ENCODE measurements at places on chromosomes 4 and X. TPM values are rescaled to one million over a fixed set of nuclear protein-coding genes. Genes with fewer than 3 reads are reported as not detected.

VCX2 gene
- not detected for total RNA-seq

BANK1 gene
- 1.0 TPM for total RNA-seq

WFS1 gene
- total RNA-seq: 12.1 TPM

SMIM31 gene
- total RNA-seq: not detected

SLC4A4 gene
- total RNA-seq: 1.8 TPM

TMPRSS11A gene
- total RNA-seq: not detected

POLN gene
- 1.1 TPM for total RNA-seq

UNC5C gene
- not detected for total RNA-seq

FATE1 gene
- total RNA-seq: not detected

SHOX gene
- not detected for total RNA-seq

UBA6 gene
- total RNA-seq: 21.0 TPM

LAGE3 gene
- total RNA-seq: 73.0 TPM

MAMLD1 gene
- 6.8 TPM for total RNA-seq

PNMA5 gene
- total RNA-seq: not detected
